Smooth muscle cell of the brain vasculature (primary cell): ENCODE measurements at places on chromosomes 6 and 20.

- DNase-seq, result no peak
Measured at GRCh38 chr20:1526896-1527295, 30.6 kb downstream of the SIRPD start.

DNA sequence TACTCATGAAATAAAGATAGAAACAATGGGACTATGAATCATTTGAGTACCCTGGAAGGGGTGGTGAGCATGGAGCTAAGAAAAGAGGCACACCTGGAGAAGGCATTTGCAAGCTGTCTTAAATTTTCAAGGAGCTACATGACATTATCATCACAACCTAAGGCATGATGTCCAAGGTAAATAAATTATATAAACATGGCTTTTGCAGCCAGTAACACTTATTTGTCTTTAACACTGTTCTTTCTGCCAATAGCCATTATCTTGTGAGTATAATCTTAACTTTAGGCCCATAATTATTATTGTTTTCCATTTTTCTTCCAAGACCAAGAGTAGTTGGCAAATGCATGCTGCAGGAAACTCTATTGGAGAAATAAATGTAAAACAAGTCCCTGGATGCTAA lies 63.7 kb downstream of the ALDH5A1 start:
- DNase-seq, result no peak

GRCh38 chr6:148997865-148998264 lies 251.0 kb downstream of the UST start:
- DNase-seq, result no peak

DNA sequence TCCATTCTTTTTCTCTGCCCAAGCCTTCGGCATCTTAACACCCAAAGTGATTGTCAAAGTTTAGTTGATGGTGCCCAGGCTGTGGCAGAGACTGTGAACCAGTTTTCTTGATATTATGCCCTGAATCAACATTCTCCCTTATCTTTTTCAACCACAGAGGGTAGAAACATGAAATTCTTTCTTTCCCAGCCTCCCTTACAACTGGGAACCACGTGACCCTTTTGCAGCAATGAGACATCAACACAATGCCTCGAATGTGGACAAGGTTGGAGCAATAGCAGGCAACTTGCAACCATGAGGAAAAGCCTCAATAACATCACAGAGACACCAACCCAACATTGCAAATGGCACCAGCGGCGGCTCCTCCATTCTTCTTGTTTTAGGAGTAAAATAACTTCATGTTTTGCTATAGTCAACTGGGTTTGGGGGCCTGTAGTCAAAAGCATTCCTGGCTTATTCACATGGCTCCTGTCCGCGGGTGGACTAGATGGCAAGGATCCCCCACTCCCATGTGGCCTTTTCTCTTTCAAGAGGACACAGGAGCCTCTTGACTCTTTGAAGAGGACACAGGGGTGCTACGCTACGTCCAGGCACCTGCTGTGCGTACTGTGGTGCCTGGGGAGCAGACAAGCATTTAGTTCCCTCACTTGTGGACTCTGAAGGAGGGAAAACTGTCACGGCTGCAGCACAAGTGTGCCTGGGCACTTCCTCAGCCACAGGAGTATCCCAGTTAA lies 90.5 kb downstream of the NOL4L start:
- DNase-seq, result no peak

- DNase-seq, result no peak
Measured at GRCh38 chr6:139752086-139752485, 377.6 kb upstream of the CITED2 start.

- no peak for DNase-seq
Measured at GRCh38 chr6:11999246-11999645, 12.9 kb upstream of the HIVEP1 start.

- no peak for DNase-seq
Measured at GRCh38 chr6:136886091-136886490, 36.0 kb upstream of the SLC35D3 start.

- no peak for DNase-seq
Measured at GRCh38 chr6:153058291-153058690, 55.8 kb upstream of the MTRF1L start.

GRCh38 chr20:17491488-17491887 lies 39.7 kb downstream of the BFSP1 start:
- no peak for DNase-seq

GRCh38 chr6:126432564-126432963 lies 92.6 kb downstream of the CENPW start:
- no peak for DNase-seq

DNA sequence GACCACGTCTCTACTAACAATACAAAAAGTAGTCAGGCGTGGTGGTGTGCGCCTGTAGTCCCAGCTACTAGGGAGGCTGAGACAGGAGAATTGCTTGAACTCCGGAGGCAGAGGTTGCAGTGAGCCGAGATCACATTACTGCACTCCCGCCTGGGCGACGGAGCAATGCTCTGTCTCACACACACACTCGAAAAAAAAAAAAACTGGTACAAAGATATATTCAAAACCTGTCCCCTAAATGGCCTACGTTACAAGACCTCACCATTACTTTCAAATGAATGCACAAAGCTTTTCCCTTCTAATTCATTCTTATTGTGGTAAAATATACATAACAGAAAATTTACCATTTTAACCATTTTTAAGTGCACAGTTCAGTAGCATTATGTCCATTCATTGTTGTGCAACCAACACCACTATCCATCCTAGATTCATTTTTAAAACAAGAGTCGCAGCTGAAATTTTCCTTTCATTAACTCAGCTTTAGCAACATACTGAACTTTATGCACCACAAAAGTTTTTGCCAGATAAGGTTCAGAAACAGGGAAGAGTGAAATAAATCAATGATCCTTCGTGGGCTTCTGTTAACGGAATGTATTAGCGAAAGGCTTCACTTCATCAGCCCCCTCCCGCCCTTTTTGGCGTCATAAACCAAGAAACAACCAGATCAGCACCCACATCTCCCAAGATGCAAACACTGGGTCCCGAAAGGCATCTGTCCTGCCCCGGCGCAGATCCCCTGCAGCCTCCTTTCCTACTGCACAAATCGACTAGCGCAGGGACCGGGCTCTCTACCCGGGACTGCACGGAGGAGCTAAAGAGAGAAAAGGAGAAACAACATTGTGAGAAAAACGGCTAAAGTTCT lies 825 bp upstream of the FAM135A start:
- DNase-seq, result no peak

- no peak for DNase-seq
Measured at GRCh38 chr6:36660771-36661471, 17.6 kb upstream of the CDKN1A start.

DNA sequence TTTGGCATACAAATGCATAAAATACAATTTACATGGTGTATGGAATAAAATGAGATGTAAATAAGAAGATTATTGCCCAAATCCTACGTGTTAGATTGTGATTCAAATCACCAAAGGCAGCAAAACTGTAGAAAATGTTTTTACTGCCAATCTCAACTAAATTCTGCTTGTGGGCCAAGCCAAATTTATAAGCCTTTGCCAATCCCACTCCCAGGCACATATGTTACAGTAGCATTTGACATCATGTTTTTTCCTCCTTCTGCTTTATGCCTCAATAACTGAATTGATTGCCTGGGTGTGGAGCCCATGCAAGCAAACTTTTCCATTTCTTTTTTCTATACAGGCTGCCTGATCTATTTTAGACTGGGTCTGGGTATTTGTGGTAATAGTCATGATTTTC lies 36.3 kb upstream of the LRRC1 start:
- no peak for DNase-seq

- no peak for DNase-seq
Measured at GRCh38 chr6:2744209-2744771, 6.4 kb downstream of the MYLK4 start.

GRCh38 chr6:152461556-152461955 lies 175.6 kb downstream of the SYNE1 start:
- no peak for DNase-seq

GRCh38 chr6:160328447-160328846 lies 19.7 kb upstream of the SLC22A3 start:
- no peak for DNase-seq

DNA sequence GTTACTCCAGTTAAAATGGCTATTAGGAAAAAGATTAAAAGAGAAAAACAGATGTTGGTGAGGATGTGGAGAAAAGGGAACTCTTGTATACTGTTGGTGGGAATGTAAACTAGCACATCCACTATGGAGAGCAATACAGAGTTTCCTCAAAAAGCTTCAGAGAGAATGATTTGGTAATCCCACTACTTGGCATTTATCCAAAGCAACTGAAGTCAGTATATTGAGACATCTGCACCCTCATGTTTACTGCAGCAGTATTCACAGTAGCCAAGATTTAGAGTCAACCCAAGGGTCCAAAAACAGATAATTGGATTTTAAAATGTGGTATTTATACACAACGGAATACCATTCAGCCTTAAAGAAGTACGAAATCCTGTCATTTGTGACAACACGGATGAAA lies 469.5 kb downstream of the QKI start:
- no peak for DNase-seq

DNA sequence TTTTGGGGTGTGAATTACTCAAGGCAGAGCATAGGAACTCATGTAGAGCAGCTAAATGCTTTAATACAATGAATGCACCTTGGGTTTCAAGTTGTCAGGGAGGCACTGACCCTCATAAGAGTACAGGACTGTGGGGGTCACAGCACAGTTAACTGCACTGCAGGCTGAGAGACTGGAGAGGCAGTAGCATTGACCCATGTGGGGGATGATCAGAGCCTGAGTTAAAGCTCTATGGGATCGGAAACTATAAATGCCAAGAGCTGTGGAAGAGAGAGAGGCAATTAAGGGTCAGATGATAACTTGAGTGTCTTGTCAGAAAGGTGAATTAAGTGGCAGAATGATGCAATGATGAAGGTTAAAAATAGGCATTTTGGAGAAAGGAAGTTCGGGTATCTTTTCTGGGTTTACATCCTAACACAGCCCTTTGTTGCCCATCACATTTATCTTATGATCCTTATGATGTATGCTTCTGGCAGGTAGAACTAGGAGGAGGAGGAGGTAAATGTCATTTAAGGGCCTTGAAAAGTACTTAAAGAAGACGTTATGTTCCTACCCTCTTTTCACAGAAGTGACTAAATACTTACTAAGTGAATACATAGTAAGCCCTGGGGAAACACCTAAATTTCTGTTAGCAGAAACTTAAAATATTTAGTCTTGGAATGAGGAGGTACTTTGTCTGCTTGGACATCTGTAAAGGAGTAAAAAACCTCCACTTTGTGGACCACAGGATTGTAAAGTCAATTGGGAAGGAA lies 24.2 kb downstream of the LRRC1 start:
- no peak for DNase-seq

- DNase-seq, result no peak
Measured at GRCh38 chr6:75203721-75204120, 2.1 kb downstream of the COL12A1 start.
